ENCODE measurements at places on chromosomes 1 and 21.
A peak's percentile ranks its signal among the peaks of the same experiment; 100 is the strongest.

- DNase-seq: no peak
Observed at GRCh38 chr1:160618763-160619274, 28.0 kb downstream of the SLAMF1 start.

DNA sequence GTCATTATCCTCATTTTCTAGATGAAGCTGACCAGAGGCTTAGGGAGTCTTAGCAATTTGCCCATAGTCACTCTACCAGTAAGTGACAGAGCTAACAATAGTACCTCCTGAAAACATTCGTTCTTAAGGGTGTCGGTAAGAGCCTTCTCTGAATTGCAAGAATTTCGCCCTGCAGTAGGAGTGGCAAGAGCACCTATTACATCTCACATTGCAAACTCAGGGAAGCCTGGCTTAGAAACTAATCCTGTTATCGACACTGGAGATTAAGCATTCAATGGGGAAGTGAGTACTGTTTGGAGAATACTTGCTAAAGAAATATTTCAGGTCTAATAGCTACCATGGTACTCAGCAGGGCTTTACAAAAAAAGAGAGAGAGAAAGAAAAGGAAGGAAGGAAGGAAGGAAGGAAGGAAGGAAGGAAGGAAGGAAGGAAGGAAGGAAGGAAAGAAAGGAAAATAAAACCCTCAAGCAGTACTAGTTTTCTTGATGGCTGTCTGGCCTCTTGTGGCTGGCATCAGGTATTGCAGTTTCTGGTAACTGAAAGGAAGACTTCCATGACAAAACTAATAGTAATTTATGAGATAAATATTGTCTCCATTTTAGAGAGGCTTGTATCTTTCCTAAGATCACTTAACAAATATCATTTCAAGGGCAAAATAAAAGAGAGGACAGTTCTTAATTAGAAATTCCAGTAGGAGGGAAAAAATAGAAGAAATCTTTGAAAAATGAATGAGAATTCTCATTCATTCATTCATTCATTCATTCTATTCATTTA is 10.4 kb downstream of the C1orf226 start:
- DNase-seq: peak; percentile 12

GRCh38 chr1:20485527-20486456 is at the start of gene CAMK2N1:
CAMK2N1 (minus strand) TSS chr1:20486210; CDS start chr1:20485379, 831 bp downstream.
- peak; percentile 28 for DNase-seq

GRCh38 chr1:150257624-150258585 is at the start of gene CA14:
CA14 (plus strand) TSS chr1:150257774; CDS start chr1:150258129, 355 bp downstream.
- DNase-seq: no peak

- no peak for DNase-seq
Observed at GRCh38 chr1:212328248-212328647, 43.0 kb downstream of the PPP2R5A start.

DNA sequence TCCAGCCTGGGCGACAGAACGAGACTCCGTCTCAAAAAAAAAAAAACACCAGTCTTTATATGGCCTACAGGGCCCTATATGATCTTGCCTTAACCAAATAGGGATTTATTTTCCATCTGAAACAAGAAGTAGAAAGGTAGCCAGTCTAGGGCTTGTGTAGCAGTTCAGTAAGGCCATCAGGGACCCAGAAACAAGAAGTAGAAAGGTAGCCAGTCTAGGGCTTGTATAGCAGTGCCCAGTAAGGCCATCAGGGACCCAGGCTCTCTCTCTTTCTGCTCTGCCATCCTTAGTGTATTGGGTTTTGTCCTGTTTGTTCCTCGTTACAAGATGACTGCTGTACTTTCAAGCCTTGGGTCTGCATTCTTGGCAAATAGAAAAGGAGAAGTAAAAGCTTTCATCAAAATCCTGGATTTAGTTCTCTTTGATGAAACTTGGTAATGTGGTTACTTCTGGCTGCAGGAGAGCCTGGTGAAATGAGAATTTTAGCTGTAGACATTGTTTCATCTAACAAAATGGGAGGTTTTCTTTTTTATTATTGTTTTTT is 46.1 kb downstream of the PKN2 start:
- no peak for DNase-seq

- no peak for DNase-seq
Observed at GRCh38 chr1:34831721-34832246, 27.8 kb downstream of the SMIM12 start.

GRCh38 chr1:159821171-159821867 is 5.4 kb upstream of the SLAMF8 start:
- peak; percentile 43 for DNase-seq

DNA sequence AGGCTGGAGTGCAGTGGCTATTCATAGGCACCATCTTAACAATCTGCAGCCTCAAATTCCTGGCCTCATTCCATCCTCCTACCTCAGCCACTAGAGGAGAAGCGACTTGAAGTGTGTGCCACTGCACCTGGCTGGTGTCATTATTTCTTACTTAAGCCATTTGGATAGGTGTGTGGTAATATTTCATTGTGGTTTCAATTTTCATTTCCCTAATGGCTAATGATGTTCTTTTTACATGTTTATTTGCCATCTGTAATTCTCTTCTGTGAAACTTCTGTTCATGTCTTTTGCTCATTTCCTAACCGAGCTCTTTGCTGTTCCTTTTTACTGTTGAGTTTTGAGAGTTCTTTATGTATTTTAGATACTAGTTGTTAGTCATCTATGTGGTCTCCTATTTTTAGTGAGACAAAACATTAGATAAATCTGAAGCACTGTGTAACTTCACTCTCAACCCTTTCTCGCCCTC is 66.8 kb downstream of the SLC27A3 start:
- DNase-seq: no peak

DNA sequence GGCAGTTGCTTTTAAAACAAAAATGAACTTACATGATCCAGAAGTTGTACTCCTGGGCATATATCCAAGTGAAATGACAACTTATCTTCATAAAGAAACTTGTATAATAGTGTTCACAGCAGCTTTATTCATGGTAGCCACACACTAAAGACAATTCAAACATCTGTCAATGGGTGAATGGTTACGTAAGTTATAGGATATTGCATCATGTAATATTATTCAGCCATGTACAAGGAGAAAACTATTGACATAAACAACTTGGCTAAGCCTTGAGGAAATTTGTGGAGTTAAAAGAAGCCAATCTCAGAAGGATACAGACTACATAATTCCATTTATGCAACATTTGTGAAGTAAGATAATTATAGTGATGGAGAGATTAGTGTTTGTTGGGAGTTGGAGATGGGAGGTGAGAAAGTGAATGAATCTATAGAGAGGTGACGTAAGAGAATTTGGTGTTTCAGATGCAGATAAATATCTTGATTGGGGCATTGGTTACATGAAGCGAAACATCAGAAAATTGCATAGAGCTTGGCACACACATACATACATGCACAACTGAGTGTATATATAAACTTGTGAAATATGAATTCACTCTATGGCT is 49.9 kb upstream of the GRIK1 start:
- DNase-seq: no peak

DNA sequence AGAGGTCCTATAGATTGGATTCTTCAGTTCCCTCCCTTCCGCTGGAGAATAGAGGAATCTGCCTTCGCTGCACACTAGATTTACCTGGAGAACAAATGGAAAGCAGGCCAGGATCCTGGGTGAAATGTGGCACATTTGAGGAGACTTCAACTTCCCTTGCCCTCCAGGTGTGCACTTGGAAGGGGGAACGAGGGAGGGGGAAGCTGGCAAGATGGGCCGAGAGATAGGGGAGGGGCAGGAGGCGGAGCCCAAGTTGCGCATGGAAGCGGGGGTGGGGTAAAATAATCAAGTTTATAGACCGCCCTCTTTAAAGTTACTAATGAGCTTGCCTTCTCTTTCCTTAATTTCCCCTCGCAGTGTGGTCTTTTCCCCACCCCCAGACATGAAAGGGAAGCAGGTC is 155.7 kb upstream of the CAMK1G start:
- no peak for DNase-seq

GRCh38 chr1:205748403-205749233 is 1.4 kb downstream of the NUCKS1 start:
- peak; percentile 42 for DNase-seq

GRCh38 chr1:26114165-26114927 is 2.7 kb downstream of the PDIK1L start:
- no peak for DNase-seq

DNA sequence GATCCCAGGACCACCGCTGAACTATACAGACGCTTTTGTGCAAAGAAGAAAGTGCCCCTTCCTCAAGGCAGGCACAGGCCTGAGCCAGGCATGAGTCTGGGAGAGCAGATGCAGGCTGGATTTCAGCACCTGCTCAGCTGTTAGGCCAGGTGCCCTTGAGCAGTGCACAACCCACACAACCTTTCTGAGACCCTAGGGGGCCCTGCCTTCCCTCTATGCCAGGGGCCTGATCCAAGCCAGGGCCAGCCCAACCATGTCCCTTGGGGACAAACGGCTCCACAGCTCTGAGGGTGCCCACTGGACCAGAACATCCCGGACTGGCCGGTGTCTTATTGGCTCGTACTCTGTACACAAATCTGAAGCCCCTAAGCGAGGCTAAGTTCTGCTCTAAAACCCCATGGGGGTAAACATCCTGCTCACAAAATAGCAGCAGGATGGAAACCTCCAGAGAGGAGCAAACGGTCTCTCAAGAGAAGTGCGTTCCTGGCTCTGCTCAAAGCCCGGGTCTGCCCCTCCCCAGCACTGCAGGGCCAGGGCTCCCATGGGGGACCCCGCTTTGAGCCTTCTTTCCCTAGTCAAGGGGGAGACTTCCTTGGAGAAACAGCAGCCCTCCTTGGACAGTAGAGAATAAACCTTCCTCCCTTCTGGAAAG is 275.1 kb downstream of the NPHP4 start:
- DNase-seq: no peak

GRCh38 chr1:21541835-21542234 is 32.6 kb downstream of the ALPL start:
- DNase-seq: no peak

GRCh38 chr1:110450929-110451328 is at the start of gene PROK1:
PROK1 (plus strand) TSS chr1:110451149; CDS start chr1:110451217, 68 bp downstream.
- no peak for DNase-seq

DNA sequence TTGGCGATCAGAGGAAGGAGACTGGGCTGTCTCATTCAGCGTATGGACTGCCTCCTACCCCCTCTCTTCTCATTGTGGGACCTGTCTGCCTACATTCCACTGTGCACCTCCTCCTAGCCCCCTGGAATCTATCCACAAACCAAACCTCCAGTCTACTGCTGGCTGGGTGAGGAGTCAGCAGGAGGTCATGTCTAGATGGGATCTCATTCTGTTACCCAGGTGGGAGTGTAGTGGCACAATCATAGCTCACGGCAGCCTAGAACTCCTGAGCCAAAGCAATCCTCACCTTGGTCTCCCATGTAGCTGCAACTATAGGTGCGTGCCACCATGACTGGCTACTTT is 18.0 kb upstream of the TTC22 start:
- DNase-seq: no peak

- DNase-seq: no peak
Observed at GRCh38 chr21:44999428-44999971, 59.7 kb downstream of the SLX9 start.

GRCh38 chr21:15199414-15200383 is 134.9 kb upstream of the NRIP1 start:
- DNase-seq: no peak

GRCh38 chr21:29182691-29183092 is 52.2 kb downstream of the MAP3K7CL start:
- no peak for DNase-seq

GRCh38 chr1:227094249-227094966 is 154.3 kb downstream of the COQ8A start:
- DNase-seq: no peak

GRCh38 chr1:9538669-9539164 is 548 bp upstream of the SLC25A33 start:
- DNase-seq: no peak

DNA sequence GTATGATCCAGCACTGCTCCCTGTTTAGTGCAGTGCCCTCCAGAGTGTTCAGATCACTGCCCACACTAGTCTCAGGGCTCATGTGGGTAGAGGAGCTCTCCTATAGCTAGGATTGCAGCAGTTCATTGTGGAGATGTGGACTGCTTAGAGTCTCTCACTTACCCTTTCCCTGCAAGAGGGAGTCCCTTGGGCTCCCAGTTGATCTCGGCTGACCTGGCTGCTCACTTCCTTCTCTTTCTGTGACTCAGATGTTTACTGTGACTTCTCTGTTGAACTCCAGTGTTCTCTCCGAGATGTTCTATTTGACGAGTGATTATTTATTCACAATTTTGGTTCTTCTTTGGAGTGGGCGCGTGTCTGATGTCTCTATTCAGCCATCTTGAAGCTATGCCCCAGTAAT is 141.9 kb downstream of the PTBP2 start:
- no peak for DNase-seq

DNA sequence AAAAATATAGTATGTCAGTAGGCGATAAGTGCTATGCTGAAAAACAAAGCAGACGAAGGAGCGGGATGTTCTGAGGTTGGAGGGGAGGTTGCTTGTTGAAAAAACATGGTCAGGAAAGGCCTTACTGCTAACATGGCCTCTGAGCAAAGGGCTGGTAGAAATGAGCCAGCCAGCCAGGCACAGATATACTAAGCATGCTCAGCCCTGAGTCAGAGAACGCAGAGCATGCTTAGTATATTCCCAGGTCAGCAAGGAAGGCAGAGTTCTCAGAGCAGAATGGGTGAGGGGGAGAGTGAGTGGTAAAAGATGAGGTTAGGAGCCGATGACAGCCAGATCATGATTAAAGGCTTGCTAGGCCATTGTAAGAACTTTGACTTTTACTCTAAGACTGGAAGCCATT is 36.7 kb downstream of the ZBTB40 start:
- DNase-seq: no peak

- no peak for DNase-seq
Observed at GRCh38 chr1:23854568-23854967, 13.5 kb downstream of the FUCA1 start.

DNA sequence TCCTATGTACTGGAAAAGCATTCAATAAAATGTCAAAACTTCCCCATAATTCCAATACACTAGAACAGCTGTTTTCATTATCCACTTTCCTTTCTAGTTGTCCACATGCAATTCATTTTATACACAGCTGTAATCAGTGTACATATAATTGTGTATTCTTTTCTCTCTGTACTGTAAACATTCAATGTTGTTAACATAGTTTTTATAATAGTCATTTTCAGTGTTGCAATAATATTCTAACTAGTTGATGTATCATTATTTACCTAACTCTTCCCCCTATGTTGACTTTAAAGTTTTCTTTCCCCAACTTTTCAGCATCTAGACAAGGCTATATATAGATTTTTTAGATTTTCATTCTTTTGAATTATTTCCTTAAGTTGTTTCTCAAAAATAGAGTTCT is 44.4 kb downstream of the DIPK1A start:
- DNase-seq: no peak

DNA sequence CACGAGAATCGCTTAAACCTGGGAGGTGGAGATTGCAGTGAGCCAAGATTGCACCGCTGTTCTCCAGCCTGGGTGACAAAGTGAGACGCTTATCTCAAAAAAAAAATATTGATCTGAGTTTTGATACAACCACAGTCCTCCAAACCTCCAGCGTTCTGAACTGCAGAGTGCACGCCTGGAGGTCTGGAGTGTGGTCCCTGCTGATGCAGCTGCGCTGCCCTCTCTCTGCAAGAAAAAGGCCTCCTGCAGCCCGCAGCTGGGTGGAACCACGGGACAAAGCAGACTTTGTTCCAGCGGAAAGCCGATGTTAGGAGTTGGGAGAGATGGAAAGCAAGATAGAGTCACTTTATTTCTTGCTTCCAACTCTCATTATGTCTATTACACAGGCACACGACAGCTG is 144.9 kb upstream of the SOD1 start:
- no peak for DNase-seq

Data from NCI-H1092 (cell line).